GM06990 (cell line): ENCODE measurements at places on chromosomes 12 and 14.

DNA sequence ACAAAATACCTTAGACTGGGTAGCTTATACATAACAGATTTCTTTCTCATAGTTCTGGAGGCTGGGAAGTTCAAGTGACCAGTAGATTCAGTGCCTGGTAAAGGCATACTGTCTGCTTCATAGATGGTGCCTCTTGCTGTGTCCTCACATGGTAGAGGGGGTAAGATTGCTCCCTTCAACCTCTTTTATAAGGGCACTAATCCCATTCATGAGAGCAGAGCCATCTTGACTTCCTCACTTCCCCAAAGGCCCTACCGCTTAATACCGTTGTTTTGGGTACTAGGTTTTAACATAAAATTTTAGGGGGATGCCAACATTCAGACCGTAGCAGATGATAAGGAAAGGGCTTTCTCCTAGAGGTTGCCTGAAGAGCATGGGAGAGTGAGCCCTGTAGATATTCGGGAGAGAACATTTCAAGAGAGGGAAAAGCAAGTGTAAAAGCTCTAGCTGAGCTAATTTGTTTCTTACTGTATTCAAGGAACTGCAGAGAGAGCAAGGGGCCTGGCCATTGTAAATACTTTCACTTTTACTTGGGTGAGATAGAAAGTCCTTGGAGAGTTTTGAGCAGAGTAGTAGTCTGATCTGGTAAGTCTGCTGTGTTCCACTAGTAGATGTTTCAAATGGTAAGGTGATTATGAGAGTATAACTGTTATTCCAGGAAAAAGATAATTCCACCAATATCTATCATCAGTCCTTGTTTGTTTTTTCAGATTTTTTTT lies 27.3 kb downstream of the FRS2 start:
- peak; percentile 22 for DNase-seq

DNA sequence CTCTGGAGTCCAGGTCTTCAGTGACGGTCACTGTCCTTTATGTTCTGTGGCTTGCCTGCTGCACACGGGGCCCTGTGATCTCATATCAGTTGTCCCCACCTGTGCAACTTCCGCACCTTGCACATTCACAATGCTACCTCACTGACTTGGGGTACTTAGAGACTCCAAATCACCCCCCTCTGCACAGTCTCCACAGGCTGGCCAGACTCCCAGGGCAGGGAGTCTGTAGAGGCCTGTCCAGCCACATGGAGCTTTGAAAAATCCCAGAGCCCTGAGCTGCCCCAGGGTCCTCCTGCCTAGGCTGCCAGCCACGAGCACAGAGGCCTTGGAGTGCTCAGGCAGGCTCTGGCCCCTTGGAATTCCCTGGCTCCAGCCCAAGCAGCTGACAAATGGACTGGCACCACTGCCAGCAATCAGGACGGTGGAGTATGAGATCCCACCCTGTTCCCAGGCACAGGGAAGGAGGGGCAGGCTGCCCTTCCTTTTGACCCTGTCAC lies 26.4 kb downstream of the CMKLR1 start:
- DNase-seq, result no peak

GRCh38 chr14:102140027-102140749 lies 491 bp downstream of the WDR20 start:
- DNase-seq, result peak; percentile 52

- no peak for DNase-seq
Measured at GRCh38 chr12:132427174-132427768, 62.7 kb upstream of the FBRSL1 start.

GRCh38 chr12:72957454-72957853 lies 685.3 kb downstream of the TRHDE start:
- no peak for DNase-seq

DNA sequence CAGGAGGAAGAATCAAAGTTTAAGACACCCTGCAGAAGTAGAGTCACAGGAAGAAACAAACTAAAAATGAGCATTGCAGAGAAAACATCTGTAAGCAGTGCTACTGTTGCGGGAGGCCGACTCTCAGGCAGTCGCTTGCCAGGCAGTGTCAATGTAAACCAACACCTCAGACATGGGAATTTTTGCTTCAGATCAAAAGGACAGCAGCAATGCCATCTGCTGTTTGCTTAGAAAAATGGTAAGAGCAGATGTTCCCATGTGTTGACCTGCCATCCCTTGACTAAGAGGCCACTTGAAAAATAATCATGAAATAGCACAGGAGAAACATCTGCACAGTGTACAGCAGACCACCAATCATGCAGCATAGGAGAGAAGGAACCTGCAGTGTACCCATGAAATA lies 196.6 kb downstream of the SLC25A21 start:
- DNase-seq, result no peak

- DNase-seq, result no peak
Measured at GRCh38 chr14:63603749-63604277, 37.9 kb downstream of the WDR89 start.
